Activated T-helper 1 cell treated with Interleukin-2 at 50 U/mL for 16 hours (primary cell): ENCODE measurements at places on chromosomes 6 and 20.

GRCh38 chr20:12762725-12763124 lies 246.0 kb upstream of the SPTLC3 start:
- no peak for DNase-seq

DNA sequence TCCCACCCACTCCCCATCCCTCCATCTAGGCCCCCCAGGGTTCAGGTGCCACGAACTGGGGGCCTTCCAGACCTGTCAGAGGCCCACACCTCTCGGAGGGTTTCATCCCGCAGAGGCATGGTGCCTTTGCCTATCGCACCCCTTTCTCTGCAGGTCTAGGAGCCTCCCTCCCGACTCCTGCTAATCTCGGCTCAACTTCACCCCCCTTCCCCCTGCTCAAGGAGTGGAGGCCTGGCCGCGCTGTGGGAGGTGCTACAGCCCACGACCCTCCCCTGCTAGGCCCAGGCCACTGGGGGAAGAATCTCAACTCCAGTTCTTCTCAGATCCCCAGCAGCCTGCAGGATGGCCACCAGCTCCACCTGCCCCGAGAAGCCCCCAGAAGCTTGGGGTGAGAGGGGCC lies at the start of gene TULP1:
Gene TULP1, minus strand, starts transcription at position 157 of the 400 bp plus-strand sequence. Its CDS starts 38 bp downstream, at position 119.
- no peak for DNase-seq

DNA sequence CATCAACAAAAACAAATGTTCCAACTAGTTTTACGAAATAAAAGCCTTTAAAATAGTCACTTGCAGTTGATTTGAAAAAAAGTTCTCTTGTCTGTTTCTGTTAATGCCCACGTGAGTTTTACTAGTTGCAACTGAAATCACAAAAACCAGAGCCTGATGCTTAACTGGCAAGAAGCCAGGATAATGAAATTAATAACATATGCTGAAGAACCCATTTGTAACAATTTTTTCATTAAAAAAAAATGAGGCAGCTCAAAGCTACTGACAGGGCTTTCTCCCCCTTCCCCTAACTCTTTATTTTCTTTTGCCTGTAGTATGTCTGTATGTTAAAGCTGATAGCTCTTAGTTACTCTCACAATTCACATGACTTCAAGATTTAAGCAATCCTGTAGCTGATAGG lies 132.7 kb upstream of the EYA4 start:
- DNase-seq: no peak

GRCh38 chr6:104396077-104396476 lies 463.6 kb downstream of the HACE1 start:
- DNase-seq: no peak

- DNase-seq: no peak
Observed at GRCh38 chr6:45822873-45823272, 192.8 kb downstream of the CLIC5 start.

DNA sequence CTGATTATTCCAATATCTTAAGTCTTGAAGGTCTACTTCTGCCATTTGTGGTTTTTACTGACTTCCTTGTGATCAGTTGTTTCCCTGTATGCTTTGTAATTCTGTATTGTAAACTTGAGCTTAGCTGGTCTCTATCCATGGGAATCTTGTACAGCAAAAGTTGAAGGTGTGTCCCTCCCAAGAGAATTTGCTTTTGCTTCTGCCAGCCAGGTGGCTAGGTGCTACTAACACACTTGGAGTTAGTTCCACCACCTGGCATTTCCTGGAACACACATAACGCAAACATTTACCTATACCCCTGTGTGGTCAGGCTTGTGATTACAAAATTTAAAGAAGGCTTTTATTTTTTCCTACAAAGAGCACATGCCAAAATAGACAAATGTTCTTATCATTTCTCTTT lies 141.2 kb downstream of the GRM4 start:
- DNase-seq: no peak

DNA sequence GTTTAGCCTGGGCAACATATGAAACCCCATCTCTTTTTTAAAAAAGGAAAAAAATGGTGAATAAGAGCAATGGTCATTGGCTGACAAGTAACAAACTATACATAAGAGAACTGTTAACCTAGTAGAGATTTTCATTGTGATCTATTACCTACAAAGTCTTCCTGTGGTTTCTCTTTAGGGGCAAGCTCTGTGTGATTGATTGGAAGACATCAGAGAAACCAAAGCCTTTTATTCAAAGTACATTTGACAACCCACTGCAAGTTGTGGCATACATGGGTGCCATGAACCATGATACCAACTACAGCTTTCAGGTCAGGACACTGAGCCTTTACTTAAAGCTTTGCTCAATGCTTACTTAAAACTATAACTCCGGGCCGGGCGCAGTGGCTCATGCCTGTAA lies 19.2 kb downstream of the MGME1 start:
- no peak for DNase-seq

- DNase-seq: no peak
Observed at GRCh38 chr20:48983423-48984400, 62.2 kb downstream of the ARFGEF2 start.

DNA sequence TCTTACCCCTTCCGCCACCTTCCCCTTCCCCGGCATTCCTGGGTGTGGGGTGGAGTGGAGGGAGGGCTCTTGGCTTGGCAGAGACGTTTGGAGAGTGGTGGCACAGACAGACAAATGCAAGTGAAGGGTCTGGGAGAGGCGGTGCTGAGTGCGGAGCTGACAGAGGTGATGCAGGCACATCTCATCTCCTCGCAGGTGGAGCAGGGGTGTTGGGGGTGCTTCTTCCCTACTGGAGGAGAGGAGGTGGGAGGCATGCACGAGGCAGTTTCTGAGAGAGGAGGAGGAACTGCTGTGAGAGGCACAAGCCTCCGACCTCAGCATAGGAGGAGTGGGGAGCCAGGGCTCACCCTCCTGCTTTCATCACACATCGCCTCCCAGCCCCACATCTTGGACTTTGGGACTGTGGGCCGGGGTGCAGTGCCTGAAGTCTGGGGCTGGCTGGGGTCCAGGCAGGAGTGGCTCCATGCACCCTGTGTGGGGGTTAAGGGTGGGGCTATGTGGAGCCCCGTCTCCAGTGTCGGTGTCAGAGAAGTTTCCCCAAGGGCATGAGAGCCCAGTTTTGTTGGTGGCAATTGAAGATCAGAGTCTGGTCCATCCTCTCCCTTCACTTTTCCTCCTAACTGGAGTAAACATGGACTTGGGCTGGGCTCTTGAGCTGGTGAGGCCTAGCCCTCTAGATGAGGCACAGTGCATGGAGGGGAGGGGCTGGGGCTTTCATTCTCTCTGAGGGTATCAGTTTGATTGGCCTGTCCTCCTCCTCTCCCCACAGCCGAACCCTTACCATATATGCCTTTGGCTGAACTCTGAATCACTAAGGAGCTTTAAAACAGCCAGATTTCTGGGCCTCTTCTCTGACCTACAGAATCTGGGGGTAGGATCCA lies 20.2 kb upstream of the SLC22A7 start:
- DNase-seq: no peak

GRCh38 chr6:6916598-6916997 lies 191.2 kb upstream of the RREB1 start:
- DNase-seq: no peak

- DNase-seq: no peak
Observed at GRCh38 chr20:60087563-60088105, 129.4 kb downstream of the CDH26 start.

- no peak for DNase-seq
Observed at GRCh38 chr6:110708295-110708950, 106.8 kb downstream of the CDK19 start.

DNA sequence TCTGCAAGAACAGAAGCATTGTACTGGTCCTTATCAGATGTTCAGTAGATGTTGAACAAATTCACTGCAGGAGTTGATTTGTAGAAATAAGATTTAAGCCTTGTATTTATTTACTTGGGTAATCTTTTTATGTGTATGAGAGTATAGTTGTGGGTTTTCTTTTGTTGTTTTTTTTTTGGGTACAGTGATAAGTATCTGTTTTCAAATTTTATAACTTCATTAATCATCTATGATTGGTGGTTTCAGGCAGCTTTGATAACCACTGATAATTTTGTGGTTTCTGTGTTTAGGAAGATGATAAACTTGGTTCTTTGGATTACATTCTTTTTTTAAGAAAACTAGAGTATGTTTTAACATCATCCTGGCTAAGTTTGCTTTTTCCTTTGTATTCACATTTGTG lies 2.8 kb downstream of the AFDN start:
- no peak for DNase-seq

DNA sequence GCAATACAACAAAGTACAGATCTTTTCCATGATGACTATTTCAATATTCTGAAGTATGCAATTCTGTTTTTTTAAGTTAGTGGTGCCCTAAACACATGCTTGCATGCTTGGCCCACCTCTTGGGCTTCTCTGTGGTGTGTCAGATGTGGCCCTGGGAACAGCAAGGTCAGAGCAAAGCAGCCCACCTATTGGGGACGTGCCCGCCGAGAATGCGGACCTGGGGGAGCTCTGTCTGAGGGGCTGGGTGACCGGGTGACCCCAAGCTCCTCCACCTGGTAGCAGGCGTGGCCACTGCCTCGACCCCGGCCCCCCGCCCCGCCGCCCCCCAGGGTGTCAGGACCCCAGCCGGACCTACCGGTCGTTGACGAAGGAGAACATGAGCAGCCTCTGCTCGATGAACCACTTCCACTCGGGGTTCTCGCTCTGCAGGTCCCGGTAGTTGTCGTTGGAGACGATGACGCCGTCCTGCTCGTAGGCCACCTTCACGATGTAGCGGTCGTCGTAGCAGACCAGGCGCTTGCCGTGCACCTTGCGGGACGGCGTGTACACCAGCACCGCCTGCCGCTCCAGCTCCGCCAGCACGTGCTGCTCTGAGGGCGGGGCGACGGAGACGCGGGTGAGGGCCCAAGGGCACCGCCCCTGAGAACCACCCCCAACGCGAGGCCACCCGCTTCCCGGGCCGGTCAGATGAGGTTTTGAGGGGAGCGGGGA lies 28.3 kb downstream of the ZC3H12D start:
- DNase-seq: no peak

DNA sequence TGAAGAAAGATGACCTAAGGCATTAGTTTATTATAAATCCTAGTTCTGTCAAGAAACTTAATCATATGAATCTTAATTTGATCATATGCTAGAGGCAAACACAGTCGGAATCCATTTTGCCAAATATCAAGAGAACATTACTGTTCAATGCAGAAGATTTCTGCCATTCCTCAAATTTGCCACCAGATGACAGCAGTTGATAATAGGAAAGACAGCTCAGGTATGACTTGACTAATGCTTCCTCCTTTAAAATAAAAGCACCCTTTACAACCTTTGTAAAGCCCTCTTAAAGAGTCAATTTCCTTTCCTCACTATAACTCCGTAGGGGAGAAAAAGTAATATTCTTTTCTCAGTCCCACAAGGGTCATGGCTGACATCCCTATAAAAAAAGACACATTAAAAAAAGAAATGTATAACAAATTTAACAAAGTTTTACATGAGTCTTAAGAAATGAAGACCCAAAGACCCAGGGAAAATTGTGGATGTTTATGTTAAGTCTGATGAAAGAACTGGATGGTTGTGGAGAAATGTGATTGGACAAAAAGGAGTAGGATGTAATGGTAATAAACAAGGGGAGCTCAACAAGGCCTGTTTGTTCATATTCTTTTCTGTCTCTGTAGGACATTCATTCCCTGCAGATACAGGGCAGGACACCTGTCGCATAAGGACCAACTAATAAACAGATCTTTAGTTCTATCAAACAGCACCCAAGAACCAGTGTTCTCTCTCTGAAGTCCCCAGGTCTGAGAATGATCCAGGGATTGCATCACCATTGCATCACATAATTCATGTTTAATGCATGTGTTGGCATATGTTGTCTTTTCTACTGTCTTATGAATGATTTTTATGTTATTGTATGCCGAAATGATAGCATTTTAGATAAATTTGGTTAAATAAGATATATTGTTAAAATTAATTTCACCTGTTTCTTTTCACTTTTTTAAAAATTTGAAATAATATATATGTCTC lies 23.0 kb upstream of the IL17A start:
- no peak for DNase-seq

- DNase-seq: no peak
Observed at GRCh38 chr20:50283370-50283769, 92.7 kb downstream of the CEBPB start.

- no peak for DNase-seq
Observed at GRCh38 chr20:62580052-62580451, 62.3 kb upstream of the SLCO4A1 start.

GRCh38 chr6:11166948-11167347 lies 55.4 kb upstream of the ERVFRD-1 start:
- DNase-seq: no peak

DNA sequence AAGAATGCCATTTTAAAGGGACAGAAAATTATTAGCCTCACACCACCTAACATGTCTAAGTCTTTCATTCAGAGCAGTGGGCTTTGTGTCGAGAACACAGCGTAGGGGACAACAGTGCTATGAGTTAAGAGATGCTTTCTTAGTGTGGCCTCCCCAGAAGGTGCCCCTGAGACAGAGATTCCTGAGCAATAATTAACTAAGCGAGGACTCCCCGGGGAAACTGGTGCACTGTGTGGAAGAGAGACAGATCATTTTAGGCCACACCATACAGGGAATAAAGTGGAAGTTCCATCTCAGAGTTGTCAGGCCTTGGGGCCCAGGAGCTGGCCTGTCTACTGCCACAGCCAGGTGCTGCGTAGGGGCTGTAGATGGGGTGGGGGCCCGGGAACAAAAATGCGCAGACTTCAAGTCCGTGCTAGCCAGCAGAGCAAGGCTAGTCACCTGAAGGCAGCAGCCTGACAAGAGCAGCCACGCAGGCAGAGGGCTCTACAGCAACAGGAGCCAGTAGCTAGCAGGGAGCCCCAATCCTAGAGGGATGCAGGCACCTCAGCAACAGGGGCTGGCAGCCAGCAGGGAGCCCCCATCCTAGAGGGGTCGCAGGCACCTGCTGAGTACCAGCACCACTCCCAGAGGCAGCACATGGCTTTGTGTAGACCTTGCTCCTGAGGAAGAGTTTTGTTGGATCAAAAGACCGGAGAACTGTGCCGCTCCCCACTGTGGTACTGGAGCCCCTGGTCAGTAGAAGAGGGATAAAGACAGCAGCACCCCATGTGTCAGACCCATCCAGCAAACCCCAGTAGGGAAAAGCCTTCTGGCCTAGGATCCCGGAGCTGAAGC lies 63.0 kb upstream of the NXT1 start:
- DNase-seq: no peak

DNA sequence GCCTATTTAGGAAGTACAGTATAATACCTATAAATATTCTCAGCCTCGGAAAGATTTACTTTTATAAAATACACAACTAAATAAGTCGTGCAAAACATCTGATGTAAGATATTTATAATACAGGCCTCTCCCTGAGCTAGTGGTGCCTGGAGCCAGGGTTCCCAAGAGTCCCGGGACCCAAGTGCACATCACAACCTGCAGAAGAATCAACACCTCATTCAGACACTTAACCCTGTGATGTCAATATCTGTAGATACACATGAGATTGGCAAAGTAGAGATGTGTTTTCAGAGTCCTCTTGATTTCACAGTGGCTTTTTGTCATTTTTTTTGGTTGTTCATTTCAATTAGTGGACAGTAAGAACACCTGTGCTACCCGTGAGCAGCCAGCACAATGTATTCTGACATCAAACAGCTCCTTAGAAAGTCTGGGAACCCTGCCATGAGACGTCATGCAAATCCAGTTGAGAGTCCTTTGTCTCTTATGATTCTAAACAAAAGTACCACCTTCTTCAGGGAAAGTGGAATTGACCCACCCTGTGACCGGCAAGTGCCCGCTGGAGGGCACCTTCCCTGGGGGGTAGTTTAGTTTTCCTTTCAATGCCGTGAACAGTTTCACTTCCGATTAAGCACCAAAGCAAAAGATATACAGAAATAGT lies 101.6 kb downstream of the DACT2 start:
- DNase-seq: no peak

GRCh38 chr6:82178077-82178758 lies 69.3 kb downstream of the IBTK start:
- DNase-seq: no peak

- no peak for DNase-seq
Observed at GRCh38 chr20:24473435-24474223, 4.2 kb downstream of the SYNDIG1 start.
